ENCODE measurements at places on chromosomes 13 and 19.
A peak's percentile ranks its signal among the peaks of the same experiment; 100 is the strongest.

GRCh38 chr19:2213799-2214198 is 22.3 kb downstream of the PLEKHJ1 start:
- DNase-seq: no peak

GRCh38 chr13:28584873-28585381 is 74.0 kb upstream of the POMP start:
- no peak for DNase-seq

DNA sequence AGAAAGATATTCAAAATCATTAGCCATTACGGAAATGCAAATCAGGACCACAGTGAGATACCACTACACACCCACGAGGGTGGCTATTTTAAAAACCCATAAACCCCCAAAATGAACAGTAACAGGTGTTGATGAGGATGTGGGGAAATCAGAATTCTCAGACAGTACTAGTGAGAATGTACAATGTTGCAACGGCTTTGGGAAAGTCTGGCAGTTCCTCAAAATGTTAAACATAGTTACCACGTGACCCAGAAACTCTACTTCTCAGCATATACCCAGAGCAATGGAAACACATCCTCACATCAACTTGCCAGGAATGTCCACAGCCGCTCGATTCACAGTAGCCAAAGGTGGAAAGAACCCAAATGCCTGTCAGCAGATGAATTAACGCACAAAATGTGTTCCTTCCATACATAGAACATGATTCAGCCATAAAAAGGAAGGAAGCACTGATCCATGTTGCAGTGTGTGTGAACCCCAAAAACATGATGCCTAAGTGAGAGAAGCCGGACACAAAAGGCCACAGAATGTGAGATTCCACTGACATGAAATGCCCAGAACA is 7.0 kb downstream of the PLVAP start:
- DNase-seq: peak; percentile 36

DNA sequence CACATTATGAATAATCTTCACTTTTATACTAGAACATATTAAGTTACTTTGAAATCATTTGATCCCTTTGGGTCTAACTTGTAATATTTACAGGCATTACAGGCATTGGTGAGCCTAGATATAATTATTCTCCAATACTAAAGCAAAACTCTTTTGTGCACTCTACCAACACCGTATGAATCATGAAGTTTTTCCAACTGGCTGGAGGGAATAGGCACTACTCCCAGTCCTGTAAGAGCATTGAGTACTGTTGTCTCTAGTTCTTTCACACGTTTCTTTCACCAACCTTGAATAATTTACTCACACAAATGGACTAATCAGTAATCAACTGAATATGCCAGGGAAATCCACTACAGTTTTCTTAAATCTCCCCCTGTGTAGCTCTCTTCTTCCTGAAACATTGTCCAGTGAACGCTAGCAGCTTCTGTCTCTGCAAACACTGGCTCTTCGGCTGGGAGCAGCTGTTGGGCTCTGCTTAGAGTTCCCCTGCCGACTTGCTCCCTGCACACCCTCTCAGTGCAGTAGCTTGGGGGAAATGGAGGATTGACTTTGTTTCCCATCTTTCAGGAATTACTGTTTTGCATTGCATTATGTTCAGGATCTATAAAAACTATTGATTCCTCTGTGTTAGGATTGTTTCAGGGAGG is 476.7 kb downstream of the RFC3 start:
- DNase-seq: no peak

DNA sequence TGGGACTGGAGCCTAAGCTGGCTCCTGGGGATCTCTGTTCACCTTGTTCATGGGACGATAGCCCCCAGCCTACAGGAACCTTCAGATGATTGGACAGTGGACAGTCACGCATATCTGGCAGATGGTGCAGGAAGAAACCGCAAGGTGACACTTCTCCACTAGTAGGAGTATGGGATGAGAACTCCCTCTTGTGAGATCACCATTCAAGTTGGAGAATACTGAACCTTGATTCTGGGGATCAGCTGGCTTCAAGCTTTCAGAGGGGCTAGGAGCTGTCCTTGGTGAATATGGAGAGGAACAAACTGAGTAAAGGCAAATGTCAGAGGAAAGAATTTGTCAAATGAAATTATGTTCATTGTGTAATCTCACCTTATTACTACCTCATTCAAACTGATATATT is 204.5 kb downstream of the PDS5B start:
- no peak for DNase-seq

GRCh38 chr13:106182404-106182803 is 353.1 kb downstream of the EFNB2 start:
- peak; percentile 16 for DNase-seq

- no peak for DNase-seq
These were observed 13.0 kb downstream of the SLC8A2 start for GRCh38 chr19:47458672-47459071.

- no peak for DNase-seq
These were observed 1132.4 kb downstream of the EFNB2 start for GRCh38 chr13:105403086-105403485.

- no peak for DNase-seq
These were observed 291.0 kb downstream of the DLEU7 start for GRCh38 chr13:50552424-50552966.

GRCh38 chr19:15116856-15117255 is 9.7 kb downstream of the SYDE1 start:
- DNase-seq: no peak

GRCh38 chr13:74466020-74466419 is 331.8 kb upstream of the KLF12 start:
- DNase-seq: no peak

GRCh38 chr19:45471111-45471930 is 3.5 kb downstream of the FOSB start:
- no peak for DNase-seq

DNA sequence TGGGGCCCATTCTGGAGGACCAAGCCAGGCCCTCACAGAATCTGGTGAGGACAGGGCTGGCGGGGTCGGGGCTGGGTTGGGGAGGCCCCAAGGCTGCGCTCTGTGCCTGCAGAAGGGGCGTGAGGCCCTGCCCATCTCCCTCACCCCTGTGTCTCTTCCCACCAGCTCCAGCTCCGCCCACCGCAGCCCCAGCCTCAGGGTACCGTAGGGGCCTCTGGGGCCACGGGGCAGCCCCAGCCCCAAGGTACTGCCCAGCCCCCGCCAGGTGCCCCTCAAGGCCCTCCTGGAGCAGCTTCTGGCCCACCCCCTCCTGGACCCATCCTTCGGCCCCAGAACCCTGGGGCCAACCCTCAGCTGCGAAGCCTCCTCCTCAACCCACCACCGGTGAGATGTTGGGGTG is 15.4 kb upstream of the PTOV1 start:
- DNase-seq: no peak

- no peak for DNase-seq
These were observed 526 bp downstream of the NFIX start for GRCh38 chr19:12995596-12996405.

DNA sequence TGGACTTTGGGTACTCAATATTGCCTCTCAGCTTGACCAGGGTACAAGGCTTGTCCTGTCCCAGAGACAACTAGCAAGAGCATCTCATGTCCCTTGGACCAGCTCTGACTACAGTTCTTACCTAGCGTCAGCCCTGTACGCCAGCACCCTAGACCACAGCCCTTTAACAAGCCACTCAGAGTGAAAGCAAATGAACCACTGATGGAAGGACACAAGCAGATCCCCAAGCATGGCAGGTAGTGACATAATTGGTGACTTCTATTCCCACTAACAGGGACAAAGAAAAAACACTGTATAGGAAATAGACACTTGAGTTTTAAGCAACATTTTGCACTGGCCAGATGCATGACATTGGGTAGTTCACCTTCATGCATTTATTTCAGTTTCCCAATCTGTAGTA is 8.8 kb upstream of the LRCH1 start:
- DNase-seq: no peak

- DNase-seq: no peak
These were observed 200.5 kb downstream of the KLF5 start for GRCh38 chr13:73259061-73260017.

- no peak for DNase-seq
These were observed 336.8 kb downstream of the DNAJC15 start for GRCh38 chr13:43360171-43360570.

GRCh38 chr19:41821003-41821735 is 23.3 kb downstream of the LYPD4 start:
- peak; percentile 68 for DNase-seq

GRCh38 chr19:56105090-56105701 is 15.9 kb downstream of the ZNF787 start:
- no peak for DNase-seq

DNA sequence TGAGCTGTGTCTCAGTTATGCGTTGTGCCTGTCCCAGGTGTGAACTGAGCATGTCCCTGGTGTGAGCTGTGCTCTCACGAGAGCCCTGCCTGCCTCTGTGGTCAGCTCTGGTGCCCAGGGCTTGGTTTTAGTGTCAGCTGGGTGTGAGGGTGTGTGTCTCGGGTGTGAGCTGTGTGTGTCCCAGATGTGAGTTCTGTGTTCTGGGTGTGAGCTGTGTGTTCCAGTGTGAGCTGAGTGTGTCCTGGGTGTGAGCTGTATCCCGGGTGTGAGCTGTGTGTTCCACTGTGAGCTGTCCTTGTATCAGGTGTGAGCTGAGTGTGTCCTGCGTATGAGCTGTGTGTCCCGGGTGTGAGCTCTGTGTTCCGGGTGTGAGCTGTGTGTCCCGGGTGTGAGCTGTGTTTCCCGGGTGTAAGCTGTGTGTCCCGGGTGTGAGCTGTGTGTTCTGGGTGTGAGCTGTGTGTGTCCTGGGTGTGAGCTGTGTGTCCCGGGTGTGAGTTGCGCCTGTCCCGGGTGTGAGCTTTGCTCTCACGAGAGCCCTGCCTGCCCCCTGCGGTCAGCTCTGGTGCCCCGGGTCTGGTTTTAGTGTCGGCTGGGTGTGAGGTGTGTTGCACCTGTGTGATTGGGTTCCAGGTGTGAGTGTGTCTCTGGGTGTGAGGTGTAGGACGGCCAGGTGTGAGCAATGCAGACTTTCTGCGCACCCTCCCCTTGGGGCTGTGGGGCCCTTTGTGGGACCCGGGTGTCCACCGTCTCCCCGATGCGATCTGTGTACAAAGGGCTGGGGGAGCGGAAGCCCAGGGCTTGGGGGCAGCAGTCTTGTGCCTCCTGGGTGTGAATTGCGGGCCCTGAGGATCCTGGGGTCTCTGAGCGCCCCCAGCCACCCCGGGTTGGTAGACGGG is 7.1 kb upstream of the PEAK3 start:
- DNase-seq: no peak

- no peak for DNase-seq
These were observed 1.9 kb downstream of the ISYNA1 start for GRCh38 chr19:18435842-18436670.

GRCh38 chr19:47020992-47021496 is 1.4 kb downstream of the NPAS1 start:
- no peak for DNase-seq

DNA sequence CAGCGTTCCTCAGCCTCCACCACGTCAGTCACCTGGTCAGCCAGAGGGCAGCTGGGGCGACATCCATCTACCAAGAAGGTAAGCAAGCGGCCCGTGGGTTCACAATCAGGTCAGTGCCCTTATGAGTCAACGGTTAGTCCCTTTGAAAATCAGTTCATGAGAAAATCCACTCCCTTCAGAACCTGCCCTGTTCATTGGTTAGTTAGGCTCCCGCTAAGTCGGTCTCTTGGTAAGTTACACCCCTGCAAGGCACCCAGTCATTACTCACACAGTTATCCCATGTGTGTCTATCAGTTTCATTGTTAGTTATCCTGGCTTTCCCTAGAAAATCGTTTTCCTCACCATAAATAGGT is 564 bp downstream of the SIGLECL1 start:
- no peak for DNase-seq

GRCh38 chr13:23749288-23749873 is 139.8 kb downstream of the MIPEP start:
- DNase-seq: no peak

DNA sequence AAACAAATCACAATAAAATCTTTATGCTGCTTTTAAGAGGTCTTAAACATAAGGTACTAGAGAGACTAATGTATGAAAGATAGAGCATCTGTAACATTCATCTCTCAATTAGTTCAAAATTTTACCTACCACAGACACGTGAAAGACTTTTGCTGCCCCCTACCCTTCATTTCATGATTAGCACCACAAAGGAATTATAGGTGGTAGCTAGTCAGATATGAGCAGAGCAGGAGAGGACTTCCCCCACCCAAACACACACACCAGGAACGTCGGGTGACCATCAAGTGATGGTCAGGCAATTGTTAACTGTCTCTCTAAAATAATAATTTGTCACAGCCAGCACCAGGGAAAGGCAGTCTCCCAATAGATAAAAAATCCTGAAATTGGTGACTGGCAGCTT is 1531.7 kb upstream of the SPRY2 start:
- no peak for DNase-seq

DNA sequence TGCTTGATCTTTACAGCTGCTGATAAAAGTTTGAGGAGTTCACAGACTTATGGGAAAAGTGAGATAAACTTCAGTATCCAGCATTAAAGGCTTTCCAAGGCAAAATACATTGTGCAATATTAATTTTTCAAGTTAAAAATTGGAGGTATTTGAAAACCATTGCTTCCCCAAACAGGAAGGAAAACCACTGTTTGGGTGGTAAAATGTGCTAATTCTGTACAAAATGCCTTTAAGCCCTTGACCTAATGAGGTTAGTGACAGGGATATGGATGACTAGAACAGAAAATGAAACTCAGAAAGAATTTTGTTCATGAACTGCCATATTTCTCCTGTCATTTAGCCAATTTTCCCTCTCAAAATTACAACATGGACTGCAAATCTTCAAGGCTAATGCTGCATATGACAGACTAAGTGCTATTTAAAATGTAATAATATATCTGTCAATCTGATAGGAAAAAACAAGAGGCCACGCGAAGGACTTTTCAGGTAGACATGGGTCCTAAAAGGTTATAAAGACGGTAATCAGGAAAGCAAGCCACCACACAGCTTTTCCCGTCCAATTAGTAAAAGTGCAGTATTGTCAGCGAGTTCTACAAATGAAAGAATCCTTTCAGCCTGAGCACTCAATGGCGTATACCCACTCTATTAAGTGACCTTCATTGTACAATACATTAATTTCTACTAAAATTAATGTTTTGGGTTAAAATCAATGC is 212.8 kb downstream of the ENOX1 start:
- no peak for DNase-seq

- no peak for DNase-seq
These were observed 185.7 kb downstream of the ABCC4 start for GRCh38 chr13:95115525-95115924.

DNA sequence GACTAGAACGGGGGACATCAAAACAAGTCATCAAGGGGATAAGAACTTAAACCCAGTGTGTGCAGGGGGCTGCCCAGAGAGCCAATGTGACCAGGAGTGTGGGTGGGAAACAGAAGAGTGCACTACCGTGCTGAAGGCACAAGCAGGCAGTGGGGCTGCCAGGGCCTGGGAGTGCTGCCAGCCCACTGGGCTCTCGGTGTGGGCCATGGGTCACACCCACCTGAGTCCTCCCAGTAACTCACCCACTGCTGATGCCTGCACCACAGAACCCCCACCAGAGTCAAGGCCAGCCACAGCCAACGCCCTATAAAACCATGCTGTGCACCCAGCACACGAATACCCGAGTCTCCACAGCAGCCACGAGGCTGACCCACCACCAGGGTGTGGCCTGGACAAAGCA is 8.5 kb downstream of the MED26 start:
- DNase-seq: no peak
